Stimulated activated CD8-positive, alpha-beta memory T cell treated with anti-CD3 and anti-CD28 coated beads, Interleukin-4, amount 100 ng/mL, for 24 hours (primary cell): ENCODE measurements at places on chromosomes 7 and 10.

DNA sequence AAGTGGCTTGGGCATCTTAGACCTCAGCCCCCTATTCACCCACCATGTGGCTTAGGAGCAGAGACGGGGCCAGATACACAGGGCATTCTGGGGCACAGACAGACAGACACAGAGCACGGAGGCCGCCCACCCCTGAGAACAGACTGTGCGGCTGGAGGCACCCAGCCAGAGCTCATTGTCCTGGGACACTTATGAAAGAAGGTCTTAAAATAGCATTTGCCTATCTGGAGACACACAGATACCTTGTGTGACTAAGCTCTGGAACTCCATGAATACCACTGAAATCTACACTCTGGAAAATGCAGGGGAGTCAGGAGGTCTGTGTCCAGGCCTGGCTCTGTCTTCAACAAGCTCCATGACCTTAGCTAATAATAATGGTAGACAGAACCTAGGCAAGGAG lies 41.4 kb upstream of the ADO start:
- DNase-seq, result no peak

DNA sequence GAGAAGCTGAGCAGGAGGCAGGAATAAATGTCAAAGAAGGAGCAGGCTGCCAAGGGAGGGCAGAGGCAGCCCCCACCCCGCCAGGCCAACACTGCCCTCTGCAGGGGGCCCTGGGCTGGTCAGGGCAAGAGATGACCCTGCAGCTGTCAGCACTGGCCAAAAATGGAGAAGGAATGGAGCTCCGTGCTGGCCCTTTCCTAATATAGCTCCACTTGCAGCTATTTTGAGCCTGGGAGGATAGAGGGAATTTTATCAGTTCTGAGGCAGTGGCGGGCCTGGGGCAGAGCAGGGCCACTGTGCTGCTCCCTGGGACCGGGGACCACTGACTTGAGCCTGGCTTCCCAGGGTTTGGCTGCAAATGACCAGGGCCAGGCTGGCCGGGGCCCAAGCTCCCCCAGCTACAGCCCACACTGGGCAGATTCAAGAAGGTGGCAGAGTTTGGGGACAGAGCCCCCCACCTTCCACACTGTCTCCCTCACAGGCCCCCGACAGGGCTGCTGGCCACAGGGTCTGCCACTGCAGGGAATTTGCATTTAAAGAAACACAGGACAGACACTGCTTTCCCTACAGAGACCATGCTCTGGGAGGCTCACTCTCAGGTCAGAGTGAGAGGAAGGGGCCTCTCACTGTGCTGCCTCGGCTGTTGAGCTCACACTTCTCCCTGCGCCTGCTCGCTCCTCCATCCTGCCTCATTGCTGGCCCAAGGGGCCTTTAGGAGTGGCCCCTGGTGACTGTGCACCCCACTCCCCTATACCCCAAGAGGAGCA lies 16.2 kb downstream of the LDB3 start:
- DNase-seq, result no peak

DNA sequence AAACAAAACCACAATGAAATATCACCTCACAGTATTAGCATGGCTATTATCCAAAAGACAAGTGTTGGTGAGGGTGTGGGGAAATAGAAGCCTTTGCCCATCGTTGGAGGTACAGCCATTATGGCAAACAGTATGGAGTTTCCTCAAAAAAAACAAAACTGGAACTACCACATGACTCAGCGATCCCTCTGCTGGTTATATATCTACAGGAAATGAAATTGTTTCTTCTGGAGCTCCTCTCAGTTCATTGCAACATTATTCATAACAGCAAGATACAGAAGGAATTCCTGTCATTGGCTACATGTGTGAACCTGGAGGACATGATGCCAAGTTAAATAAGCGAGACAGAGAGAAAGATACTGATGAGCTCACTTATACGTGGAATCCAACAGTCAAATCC lies 2.4 kb upstream of the UBE3C start:
- DNase-seq, result no peak

- DNase-seq, result no peak
Observed at GRCh38 chr7:158945519-158945918, 89.2 kb downstream of the DYNC2I1 start.

GRCh38 chr10:77732213-77733003 lies 94.8 kb upstream of the KCNMA1 start:
- no peak for DNase-seq

DNA sequence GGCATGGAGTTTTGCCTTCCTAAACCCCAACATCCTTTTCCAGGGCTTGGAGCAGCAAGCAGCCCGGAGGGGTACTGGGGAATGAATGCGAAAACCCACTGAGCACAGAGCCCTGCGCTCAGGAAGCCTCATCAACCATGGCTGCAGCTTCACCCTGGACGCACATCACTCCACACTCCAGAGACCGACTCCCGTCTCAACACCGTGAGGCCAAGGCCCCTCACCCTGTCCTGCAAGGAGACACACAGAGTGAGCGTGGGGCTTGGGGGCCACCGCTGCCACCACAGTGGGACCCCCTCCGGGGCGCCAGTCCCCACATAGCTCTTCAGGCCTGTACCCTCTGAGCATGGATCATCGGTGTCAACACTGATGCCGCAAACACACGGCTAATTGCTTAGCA lies 41.9 kb downstream of the DPYSL4 start:
- no peak for DNase-seq
